ENCODE measurements at places on chromosomes 6 and 20.

DNA sequence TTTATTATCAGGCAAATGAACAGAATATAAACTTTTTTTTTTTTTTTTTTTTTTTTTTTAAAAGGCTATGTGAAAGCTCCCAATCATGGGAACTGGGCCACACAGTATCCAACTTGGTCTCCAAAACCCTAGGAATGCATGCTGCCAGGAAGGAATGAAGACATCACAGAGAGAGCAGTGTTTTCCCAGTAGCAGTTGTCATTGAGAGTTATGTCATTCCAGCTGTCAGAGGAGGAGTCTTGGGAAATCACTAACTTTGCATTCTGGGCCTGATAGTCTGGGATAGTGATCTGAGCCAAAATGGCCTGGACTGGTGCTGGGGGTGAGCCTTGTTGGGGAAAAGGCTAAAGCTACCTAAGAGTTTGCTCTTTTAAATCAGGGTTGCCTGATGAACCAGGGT, 231.3 kb upstream of the MAP3K7 start:
- H3K27ac ChIP-seq = no peak overlapping the region
- H3K4me1 ChIP-seq = no peaks in the 10 kb centered on the region
- peaks cover 3% of the 10 kb centered on the region for H3K27me3 ChIP-seq
- no peak for DNase-seq
- H3K4me3 ChIP-seq = no peak overlapping the region

DNA sequence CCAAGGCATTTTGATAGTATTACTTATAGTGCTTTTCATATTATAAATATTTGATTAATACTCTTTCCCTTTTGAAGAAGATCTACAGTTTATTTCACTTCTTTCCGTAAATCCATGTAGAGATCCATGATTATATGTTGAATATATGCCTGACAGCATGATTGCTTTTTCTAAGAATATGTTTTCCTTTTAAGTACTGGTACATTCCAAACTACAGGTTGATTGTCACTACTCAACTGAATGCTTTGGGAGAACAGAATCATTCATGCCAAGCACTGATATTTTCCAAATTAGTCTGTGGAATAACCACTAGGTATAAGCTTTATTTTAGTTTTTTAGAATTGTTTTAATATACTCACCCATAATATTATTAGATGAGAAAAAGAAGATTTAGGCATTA, 330.2 kb downstream of the BCKDHB start:
- H3K36me3 ChIP-seq = peaks cover 1% of the 10 kb centered on the region
- no peak for DNase-seq
- H3K27ac ChIP-seq = no peak overlapping the region
- H3K4me3 ChIP-seq = no peak overlapping the region

GRCh38 chr6:168625602-168626001, 184.6 kb downstream of the SMOC2 start:
- DNase-seq = no peak
- no peak overlapping the region for H3K4me3 ChIP-seq
- H3K27me3 ChIP-seq = peaks cover 6% of the 10 kb centered on the region
- H3K27ac ChIP-seq = no peak overlapping the region
- no peaks in the 10 kb centered on the region for H3K36me3 ChIP-seq

DNA sequence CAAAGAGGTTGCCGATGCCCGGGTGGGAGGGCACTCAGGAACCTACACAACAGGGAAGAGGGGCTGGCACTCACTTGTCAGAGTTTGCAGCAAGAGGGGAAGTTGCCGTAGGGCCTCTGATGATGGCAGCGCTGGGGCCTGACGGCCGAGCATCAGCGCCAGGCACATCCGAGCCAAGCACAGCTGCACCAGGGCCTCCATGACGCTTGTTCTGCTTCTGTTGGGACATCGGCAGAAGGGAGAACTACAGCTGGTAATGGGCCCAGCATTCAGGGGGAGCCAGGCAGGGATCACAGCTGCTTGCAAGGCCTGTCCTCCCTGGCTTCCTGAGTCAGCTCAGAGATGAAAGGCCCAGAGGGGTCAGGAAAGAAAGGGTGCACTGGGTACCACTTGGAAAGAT, 367.7 kb downstream of the CDH4 start:
- no peaks in the 10 kb centered on the region for H3K36me3 ChIP-seq
- no peaks in the 10 kb centered on the region for H3K27me3 ChIP-seq
- no peak for DNase-seq

DNA sequence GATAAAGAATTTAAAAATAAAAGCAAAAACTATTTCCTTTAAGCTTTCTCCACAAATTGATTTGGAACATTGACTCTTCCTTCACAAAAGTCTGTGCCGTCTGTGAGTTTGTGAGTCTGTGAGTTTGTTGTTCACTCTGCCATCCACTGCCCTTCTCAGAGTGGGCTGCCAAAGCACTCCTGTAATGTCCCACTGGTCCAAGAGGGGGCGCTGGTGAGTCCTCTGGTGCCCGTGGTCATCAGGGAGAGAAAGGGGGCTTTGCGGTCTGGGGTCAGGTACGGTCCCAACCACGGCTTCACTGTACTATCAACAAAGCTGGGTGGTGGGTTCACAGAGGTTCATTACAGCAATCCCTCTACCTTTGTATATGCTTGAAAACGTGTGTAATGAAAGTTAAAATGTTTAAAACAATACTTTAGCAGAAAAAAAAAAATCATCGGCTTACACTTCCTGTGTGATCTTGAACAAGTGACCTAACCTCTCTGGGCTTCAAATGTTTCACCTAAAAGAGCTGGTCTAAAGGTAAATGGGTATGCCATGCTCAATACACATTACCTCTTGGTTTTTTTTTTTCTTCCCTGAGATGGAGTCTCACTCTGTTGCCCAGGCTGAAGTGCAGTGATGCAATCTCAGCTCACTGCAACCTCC, 5.6 kb upstream of the ANKRD60 start:
- H3K36me3 ChIP-seq = peaks cover 12% of the 10 kb centered on the region
- H3K27ac ChIP-seq = no peak overlapping the region
- H3K27me3 ChIP-seq = peaks cover 12% of the 10 kb centered on the region
- DNase-seq = peak; percentile 68

- H3K4me3 ChIP-seq = no peak overlapping the region
- H3K27me3 ChIP-seq = peaks cover 7% of the 10 kb centered on the region
- H3K36me3 ChIP-seq = no peaks in the 10 kb centered on the region
Measured at GRCh38 chr20:57594092-57594951, 25.9 kb downstream of the ZBP1 start.

DNA sequence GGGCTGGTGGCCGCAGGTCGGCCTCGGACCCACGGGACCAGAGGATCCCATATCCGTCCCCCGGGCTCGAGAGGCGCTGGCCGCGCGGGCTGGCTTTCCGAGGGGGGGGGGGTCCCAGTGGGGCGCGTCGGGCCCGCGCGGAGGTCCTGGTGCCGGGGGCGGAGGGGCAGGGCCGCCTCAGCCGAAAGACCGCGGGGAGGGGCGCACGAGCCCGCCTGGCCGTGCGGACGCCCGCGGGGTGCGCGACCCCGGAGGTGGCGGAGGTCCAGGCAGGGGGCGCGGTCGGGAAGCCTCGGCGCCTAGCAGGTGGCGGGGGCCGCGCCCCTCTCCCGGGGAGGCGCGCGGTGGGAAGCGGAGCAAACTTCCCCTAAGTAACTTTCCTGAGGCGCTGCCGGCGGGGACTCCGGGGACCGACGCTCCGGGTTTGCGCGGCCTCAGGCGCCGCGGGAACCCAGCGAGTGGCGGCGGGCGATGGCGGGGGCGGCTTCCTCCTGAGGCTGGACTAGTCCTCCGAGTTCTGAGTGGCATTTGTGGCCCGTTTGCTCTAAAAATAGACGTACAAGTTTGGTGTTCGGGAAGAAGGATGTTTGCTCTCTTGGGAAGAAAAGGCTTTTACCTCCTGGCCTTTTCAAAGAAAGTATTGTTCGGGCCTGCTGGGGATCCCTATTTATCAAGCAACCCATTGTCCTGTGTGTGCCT, 26.5 kb upstream of the BTBD3 start:
- peaks cover 32% of the 10 kb centered on the region for H3K27me3 ChIP-seq
- peak; percentile 29 for DNase-seq
- H3K36me3 ChIP-seq = no peaks in the 10 kb centered on the region
- H3K4me1 ChIP-seq = peaks cover 18% of the 10 kb centered on the region

GRCh38 chr20:35171753-35172433, at the start of gene PROCR:
PROCR (plus strand) TSS chr20:35172072; CDS start chr20:35172155, 83 bp downstream.
- peak within 1 kb of the TSS; percentile 3 for H3K27ac ChIP-seq
- H3K4me1 ChIP-seq = peaks cover 15% of the 10 kb centered on the region
- H3K4me3 ChIP-seq = peak within 1 kb of the TSS; percentile 68
- no peaks in the 10 kb centered on the region for H3K36me3 ChIP-seq
- H3K27me3 ChIP-seq = no peaks in the 10 kb centered on the region
- peak; percentile 22 for DNase-seq

GRCh38 chr6:19535351-19535750, 301.8 kb upstream of the ID4 start:
- no peaks in the 10 kb centered on the region for H3K27me3 ChIP-seq
- no peaks in the 10 kb centered on the region for H3K36me3 ChIP-seq
- no peak overlapping the region for H3K27ac ChIP-seq
- no peak overlapping the region for H3K4me3 ChIP-seq

- H3K27ac ChIP-seq = no peak overlapping the region
- no peaks in the 10 kb centered on the region for H3K27me3 ChIP-seq
- H3K36me3 ChIP-seq = peaks cover 3% of the 10 kb centered on the region
- DNase-seq = no peak
- no peaks in the 10 kb centered on the region for H3K4me1 ChIP-seq
Measured at GRCh38 chr6:42805297-42805861, 23.5 kb downstream of the BICRAL start.

- H3K27me3 ChIP-seq = peaks cover 2% of the 10 kb centered on the region
- H3K4me3 ChIP-seq = no peak overlapping the region
- H3K4me1 ChIP-seq = no peaks in the 10 kb centered on the region
- H3K36me3 ChIP-seq = no peaks in the 10 kb centered on the region
- no peak for DNase-seq
Measured at GRCh38 chr20:37939701-37940560, 37.0 kb downstream of the VSTM2L start.

- DNase-seq = no peak
- no peak overlapping the region for H3K27ac ChIP-seq
- H3K36me3 ChIP-seq = no peaks in the 10 kb centered on the region
- no peaks in the 10 kb centered on the region for H3K27me3 ChIP-seq
- no peak overlapping the region for H3K4me3 ChIP-seq
Measured at GRCh38 chr6:16767765-16768476, 6.7 kb upstream of the ATXN1 start.

DNA sequence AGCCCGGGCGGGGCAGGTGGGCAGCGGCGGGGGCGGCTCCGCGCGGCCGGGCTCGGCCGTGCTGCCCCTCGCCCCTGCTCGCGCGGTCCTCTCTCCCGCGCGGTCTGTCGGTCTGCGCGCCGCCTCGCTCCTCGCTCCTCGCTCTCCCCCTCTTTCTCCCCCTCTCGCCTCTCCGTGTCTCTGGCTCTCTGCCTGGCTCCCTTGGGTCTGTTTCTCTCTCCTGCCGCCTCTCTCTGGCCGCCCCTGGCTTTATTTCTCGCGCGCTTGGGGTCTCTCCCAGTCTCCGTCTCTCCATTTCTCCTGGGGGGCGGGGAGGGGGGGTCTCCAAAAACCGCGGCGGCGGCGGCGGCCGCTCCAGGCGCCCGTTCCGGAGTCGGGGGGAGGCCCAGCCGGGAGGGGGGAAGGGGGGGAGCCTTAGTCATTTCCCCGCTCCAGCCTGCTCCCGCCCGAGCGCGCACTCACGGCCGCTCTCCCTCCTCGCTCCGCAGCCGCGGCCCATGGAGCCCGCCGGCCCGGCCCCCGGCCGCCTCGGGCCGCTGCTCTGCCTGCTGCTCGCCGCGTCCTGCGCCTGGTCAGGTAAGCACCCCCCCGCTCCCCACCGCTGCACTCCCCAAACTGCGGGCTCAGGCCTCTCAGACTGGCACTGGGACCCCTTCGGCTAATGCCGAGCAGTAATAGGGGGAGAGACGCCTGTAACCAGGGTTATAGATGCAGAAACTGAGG, at the start of gene SIRPA:
Gene SIRPA, plus strand, starts transcription at position 457 of the 723 bp plus-strand sequence. Its CDS starts 41 bp downstream, at position 498.
- peak within 1 kb of the TSS; percentile 67 for H3K4me3 ChIP-seq
- H3K36me3 ChIP-seq = no peaks in the 10 kb centered on the region
- H3K27me3 ChIP-seq = peaks cover 58% of the 10 kb centered on the region
- peaks cover 9% of the 10 kb centered on the region for H3K4me1 ChIP-seq
- H3K27ac ChIP-seq = no peak within 1 kb of the TSS

DNA sequence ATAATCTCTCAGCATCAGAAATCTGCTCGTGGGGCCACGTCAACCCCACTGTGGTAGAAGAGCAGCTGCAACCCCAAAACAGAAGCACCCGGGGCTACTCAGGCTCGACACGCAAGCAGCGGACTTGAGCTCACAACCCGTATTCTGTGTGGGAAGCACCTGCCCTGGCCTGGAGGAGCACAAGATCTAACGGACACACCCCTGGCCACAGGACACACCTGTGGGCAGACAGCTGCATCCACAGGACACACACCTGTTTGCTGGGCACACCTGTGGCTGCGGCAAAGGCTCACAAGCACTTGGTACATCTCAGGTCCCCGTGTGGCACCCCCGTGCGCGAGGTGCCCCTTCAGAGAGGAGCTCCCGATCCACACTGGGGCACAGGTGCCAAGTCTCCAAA, 36.5 kb downstream of the ZBTB46 start:
- no peak overlapping the region for H3K4me3 ChIP-seq
- H3K36me3 ChIP-seq = no peaks in the 10 kb centered on the region
- no peak for DNase-seq
- no peak overlapping the region for H3K27ac ChIP-seq
- peaks cover 4% of the 10 kb centered on the region for H3K27me3 ChIP-seq

DNA sequence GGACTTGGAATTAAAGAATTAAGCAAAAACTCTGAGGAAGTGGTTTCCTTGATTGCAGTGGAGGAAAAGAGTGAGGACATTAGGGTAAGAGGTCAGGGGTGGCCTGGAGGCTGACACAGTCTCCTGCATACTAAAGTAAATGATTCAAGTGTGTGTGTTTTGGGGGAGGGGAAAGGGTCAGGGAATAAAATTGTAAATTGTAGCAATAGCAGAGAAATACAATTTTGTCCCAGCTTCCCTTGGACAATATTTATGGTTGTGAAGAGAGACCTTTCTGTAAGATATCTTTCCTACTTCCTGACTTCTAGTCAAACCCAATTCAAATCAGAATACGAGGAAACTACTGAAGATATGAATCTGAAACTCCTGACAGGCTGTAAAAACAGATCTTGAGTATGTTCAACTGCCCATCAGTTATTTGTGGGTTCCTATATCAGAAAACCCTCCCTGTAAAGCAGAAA, 143.4 kb upstream of the HMGN3 start:
- H3K36me3 ChIP-seq = no peaks in the 10 kb centered on the region
- peaks cover 5% of the 10 kb centered on the region for H3K27me3 ChIP-seq
- no peak for DNase-seq
- no peak overlapping the region for H3K4me3 ChIP-seq
- H3K27ac ChIP-seq = no peak overlapping the region

DNA sequence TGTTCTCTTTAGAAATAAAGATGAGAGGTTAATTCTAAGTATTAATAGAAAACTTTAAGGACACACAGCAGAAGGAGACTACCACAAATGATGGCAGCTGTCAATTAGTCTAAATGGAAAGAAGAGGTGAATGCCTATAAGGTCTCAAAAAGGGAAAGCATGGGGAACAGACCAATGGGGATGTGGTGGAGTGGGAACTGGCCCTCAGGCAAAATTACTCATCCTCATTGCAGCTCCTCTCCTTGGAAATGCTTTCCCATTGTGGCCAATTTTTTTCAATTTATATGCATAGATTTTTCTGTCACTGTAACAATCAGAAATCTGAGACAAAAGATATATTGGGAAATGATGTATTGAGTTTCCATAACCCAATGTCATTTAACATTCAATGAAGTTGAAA, 222.9 kb upstream of the DEFB112 start:
- H3K4me1 ChIP-seq = no peaks in the 10 kb centered on the region
- no peaks in the 10 kb centered on the region for H3K27me3 ChIP-seq
- DNase-seq = no peak
- no peak overlapping the region for H3K4me3 ChIP-seq
- no peaks in the 10 kb centered on the region for H3K36me3 ChIP-seq

GRCh38 chr6:29183594-29183993, 12.9 kb downstream of the OR2J2 start:
- DNase-seq = no peak
- H3K27ac ChIP-seq = no peak overlapping the region
- H3K36me3 ChIP-seq = no peaks in the 10 kb centered on the region
- no peak overlapping the region for H3K4me3 ChIP-seq
- H3K27me3 ChIP-seq = peaks cover 23% of the 10 kb centered on the region
- no peaks in the 10 kb centered on the region for H3K4me1 ChIP-seq
